ENCODE measurements at places on chromosomes 16 and 17. TPM values are rescaled to one million over a fixed set of nuclear protein-coding genes. Genes with fewer than 3 reads are reported as not detected.

GRCh38 chr16:642189-643049 lies 791 bp downstream of the MCRIP2 start:
- DNase-seq = peak; percentile 84

- no peak for DNase-seq
These were observed 12.8 kb upstream of the CBX8 start for GRCh38 chr17:79809530-79810129.

- DNase-seq = no peak
These were observed 177.1 kb upstream of the ELAC2 start for GRCh38 chr17:13194887-13195286.

DNA sequence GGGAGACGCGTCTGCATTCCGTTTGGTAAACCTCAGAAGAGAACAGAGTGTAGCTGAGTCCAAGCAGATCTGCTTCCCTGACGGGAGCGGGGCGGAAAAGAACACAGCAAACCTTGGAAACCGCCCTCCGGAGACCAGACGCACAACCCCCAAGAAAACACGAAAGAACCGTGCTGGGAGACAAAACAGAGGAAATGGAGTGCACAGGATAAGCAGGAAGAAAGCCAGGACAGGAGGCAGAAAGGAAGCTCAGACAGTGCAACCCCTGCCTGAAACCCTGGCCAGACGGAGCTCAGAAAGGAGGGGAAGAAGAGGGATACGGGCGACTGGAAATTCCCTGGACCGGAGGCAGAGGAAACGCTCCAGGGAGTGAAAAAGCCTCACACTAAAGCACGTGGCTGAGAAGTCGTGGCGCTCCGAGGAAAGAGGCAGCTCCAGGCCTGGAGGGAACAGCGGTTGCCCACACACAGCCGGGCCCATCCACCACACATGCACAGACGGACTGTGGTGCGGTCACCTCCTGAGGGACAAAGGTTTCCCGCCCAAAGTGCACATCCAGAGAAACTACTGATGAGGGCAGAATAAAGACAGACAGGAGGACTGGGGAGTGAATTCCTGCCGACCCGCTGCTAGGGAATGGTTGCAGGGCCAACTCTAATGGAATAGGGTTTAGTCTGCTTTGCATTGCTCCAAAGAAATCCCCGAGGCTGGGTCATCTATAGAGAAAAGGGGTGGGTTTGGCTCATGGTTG lies 10.2 kb downstream of the DPEP1 start:
- DNase-seq = no peak

DNA sequence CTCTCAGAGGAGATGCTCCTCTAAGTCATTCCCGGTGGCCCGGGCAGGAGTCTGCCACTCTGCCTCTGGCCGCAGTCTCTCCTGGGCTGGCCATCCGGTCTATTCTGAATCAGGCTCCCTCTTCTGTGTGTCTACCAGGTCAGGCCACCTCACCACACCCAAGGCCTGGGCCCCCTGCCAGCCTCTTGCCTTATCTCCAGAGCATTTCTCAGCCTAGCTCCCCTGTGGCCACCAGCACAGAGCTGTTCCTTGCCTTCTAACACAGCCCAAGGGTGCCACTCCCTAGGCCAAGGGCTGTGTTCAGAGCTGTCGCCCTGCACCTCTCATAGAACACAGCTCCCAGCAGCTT lies 55.3 kb downstream of the MYO18A start:
- peak; percentile 67 for DNase-seq

NDEL1 gene
- 25.5 TPM for total RNA-seq

POLR3E gene
- 41.8 TPM for total RNA-seq

CHD9NB gene
- total RNA-seq = 0.97 TPM

DNA sequence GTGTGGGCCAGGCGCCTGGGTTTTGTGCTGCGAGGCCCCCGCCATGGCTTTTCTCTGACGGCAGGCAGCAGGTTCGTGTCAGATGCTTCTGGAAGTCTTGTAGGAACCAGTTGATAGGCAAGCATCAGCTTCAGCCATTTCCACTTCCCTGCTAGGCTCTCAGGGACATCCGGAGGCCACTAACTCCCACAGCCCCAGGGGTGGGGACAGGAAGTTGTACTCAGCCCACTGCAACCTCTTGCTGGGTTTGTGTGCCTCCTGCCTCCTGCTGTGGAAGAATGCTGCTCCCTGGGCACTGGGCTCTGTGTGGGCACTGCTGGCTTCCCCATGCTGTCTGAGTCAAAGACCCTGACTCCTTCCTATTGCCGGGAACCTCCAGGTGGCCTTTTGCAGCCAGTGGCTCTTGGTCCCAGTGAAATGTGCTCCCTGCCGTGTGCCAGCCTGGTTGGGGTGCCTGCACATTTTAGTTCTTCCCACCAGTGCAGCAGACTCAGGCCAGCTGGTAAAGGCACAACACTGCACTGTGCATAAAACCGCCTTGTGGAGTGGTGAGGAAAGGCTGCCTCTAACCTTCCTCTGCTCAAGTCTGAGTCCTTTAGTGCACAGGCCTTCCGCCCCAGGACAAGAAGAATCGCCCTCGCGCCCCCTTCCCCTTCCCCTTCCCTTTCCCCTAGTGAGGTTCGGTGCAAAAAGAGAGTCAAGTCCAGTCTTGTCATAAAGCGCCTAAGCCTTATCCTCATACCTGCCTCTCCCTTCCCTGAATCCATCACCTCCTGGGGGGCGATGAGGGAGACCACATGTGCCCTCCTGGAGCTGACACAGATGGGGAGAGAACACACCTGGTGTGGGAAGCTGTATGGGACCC lies 16.6 kb downstream of the LDHD start:
- DNase-seq = peak; percentile 53

GRCh38 chr17:72407931-72408330 lies 287.1 kb downstream of the SOX9 start:
- no peak for DNase-seq

ARL5C gene
- total RNA-seq = not detected

GRCh38 chr16:67800338-67800926 lies 5.9 kb downstream of the RANBP10 start:
- no peak for DNase-seq

GRCh38 chr16:5571446-5571845 lies 473.9 kb upstream of the EEF2KMT start:
- no peak for DNase-seq

- DNase-seq = no peak
These were observed 2.3 kb downstream of the VTN start for GRCh38 chr17:28367641-28368305.

GRCh38 chr17:74520016-74520434 lies 11.2 kb downstream of the CD300LB start:
- DNase-seq = no peak

GRCh38 chr17:83053739-83054451 lies 25.5 kb upstream of the METRNL start:
- DNase-seq = no peak

CNTNAP4 gene
- total RNA-seq = not detected

GRCh38 chr16:69438465-69438864 lies 14.0 kb downstream of the CYB5B start:
- no peak for DNase-seq

- no peak for DNase-seq
These were observed 30.6 kb downstream of the ASIC2 start for GRCh38 chr17:33262266-33263123.

DNA sequence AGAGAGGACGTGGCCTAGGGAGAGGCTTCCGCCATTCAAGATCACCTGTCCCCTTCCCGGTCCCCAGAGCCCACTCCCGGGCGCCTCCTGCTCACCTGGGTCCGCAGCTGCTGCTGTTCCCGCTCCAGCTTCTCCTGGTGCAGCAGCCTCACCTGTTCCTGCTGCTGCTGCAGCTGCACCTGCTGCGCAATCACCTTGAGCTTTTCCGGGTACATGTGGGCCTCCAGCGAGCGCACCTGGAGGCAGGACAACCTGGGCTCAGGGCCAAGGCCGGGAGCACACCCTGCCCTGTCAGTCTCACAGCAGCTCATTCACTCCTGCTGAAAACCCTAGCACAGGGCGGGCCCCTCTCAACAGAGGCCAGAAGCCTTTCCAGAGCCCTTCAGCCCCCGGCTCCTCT lies 12.5 kb downstream of the TFAP4 start:
- no peak for DNase-seq

Data from left ventricle myocardium superior (tissue), 1 donor.